Activated T-cell treated with anti-CD3 and anti-CD28 coated beads, Interleukin-2, amount 50 U/mL, for 72 hours (primary cell): ENCODE measurements at places on chromosomes 3 and 15. TPM values are rescaled to one million over a fixed set of nuclear protein-coding genes. Genes with fewer than 3 reads are reported as not detected.

GRCh38 chr3:85710490-85710889, 751.7 kb downstream of the CADM2 start:
- no peak for DNase-seq
- H3K36me3 ChIP-seq: no peaks in the 10 kb centered on the region
- no peak overlapping the region for H3K4me3 ChIP-seq
- H3K4me1 ChIP-seq: no peaks in the 10 kb centered on the region
- no peak overlapping the region for H3K27ac ChIP-seq

GRCh38 chr3:84522893-84523292, 435.9 kb upstream of the CADM2 start:
- no peaks in the 10 kb centered on the region for H3K36me3 ChIP-seq
- no peak for DNase-seq
- H3K4me1 ChIP-seq: no peaks in the 10 kb centered on the region

SLC2A2 gene
- not detected for total RNA-seq

DNA sequence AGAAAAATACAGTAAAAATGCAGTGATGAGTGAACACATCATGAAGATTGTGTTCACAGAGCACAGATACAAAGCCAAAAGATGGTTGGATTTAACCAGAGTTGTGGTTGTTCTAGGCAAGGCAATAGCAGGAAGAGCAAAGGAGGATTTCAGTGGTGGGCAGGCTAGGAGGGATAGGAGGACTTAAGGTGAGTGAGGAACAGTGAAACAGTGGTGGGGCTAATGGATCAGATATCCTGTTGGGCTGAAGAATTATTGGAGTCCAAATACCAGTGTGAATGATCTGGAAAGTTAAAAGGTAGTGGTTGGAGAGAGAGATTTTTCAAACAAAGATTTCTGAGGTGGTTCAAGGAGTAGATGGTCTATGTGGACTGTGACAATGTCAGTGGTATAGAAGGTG, 108.3 kb downstream of the B3GALNT1 start:
- no peak for DNase-seq
- no peak overlapping the region for H3K27ac ChIP-seq
- no peaks in the 10 kb centered on the region for H3K4me1 ChIP-seq
- H3K4me3 ChIP-seq: no peak overlapping the region

UROC1 gene
- not detected for total RNA-seq

DNA sequence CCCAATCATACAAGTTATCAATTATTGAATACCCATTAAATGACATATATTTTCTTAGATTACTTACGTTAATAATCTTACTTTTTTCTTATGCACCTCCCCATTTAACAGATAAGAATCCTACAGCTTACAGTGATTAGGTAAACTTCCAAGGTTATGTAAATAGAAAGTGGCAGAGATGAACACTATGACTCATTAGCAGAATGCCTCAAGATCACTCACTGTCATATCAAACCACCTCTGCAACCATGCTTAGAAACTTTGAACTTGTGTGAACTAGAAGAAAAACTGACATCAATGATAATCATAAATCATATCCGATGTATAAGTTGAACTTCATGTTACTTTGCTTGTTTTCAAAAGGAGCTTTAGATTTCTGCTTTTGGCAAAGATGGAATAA, 911.6 kb upstream of the ARPP21 start:
- H3K4me1 ChIP-seq: no peaks in the 10 kb centered on the region
- H3K27me3 ChIP-seq: peaks cover 7% of the 10 kb centered on the region
- DNase-seq: no peak
- H3K36me3 ChIP-seq: peaks cover 1% of the 10 kb centered on the region

DNA sequence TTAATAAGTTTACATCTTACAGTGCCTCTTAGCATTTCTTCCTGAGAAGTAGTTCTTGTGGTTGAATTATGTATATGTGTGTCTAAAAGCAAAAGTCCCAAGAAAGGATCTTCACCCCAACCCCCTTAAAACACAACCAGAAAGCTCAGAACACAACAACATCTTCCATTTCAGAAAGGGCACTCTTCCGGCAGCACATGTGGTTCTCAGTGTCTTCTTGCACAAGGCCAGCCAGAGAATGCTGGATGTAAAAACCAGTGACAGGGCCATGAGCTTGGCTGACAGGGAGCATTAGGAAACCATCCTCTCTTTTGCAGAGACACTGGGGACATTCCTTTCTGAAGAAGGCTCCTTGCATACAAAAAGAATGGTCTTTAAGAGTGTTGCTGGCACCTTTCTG, 45.0 kb downstream of the EEFSEC start:
- DNase-seq: no peak
- H3K27ac ChIP-seq: peak overlapping the region; percentile 45
- H3K27me3 ChIP-seq: no peaks in the 10 kb centered on the region
- peaks cover 6% of the 10 kb centered on the region for H3K36me3 ChIP-seq

BFSP2 gene
- not detected for total RNA-seq

ZDHHC19 gene
- not detected for total RNA-seq

DNA sequence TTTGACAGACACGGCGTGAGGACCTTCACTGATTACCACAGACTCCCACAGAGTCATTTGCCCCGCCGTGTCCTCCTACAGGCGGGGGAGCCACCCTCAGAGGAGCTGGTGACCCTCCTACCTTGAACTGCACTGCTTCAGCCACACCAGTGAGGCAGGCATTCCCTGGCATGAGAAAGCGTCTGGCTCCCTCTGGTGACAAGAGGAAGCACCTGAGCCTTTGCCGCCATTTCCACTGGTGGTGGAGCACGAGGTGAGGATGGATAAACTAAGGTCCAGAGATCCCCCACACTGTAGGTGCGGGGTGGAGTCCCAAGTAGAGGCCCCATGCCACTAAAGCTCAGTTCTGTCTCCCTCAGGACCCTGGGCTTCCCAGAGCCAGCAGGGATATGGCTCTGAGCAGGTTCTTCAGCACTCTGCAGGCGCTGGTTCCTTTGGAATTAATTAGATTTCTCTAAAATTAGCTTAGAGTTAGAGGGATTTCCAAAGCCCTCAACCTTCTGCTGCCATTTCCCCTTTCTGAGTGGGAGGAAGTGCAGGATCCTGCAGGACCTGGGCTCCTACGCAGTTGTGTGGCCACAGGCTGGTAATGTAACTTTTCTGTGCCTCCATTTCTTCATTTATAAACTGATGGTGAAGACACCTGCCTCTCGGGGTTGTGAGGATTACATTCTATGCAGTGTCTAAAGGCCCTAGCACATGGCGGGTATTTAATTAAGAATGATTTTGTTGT, 224.0 kb downstream of the SLCO3A1 start:
- no peaks in the 10 kb centered on the region for H3K27me3 ChIP-seq
- H3K4me1 ChIP-seq: peaks cover 25% of the 10 kb centered on the region
- no peak overlapping the region for H3K27ac ChIP-seq
- no peak overlapping the region for H3K4me3 ChIP-seq
- DNase-seq: peak; percentile 70

DNA sequence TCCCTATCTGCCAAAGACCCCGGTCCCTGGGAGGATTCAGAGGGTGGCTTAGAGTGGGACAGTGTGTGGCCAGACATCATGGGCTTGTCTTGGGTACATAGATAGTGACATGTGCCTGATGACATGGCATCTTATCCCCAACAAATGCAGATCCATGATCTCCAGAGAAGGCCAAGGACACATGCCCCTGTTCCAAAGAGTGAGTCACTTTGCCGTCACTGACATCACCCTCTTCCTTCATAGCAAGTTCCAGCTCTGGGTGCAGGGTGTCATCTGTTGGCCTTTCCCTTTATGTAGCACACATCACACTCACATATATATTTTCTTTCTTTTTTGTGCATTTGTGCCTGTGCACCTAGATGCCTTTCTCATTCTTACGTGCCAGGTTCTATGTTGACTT, 350.5 kb downstream of the LRTM1 start:
- H3K27ac ChIP-seq: no peak overlapping the region
- H3K4me1 ChIP-seq: no peaks in the 10 kb centered on the region
- H3K27me3 ChIP-seq: no peaks in the 10 kb centered on the region
- H3K36me3 ChIP-seq: no peaks in the 10 kb centered on the region
- DNase-seq: no peak

GRCh38 chr3:16741890-16742289, 136.7 kb upstream of the DAZL start:
- H3K27me3 ChIP-seq: peaks cover 24% of the 10 kb centered on the region
- peak; percentile 53 for DNase-seq
- peaks cover 2% of the 10 kb centered on the region for H3K36me3 ChIP-seq
- no peak overlapping the region for H3K4me3 ChIP-seq
- H3K4me1 ChIP-seq: peaks cover 20% of the 10 kb centered on the region

MANF gene
- total RNA-seq: 112 TPM

- H3K4me3 ChIP-seq: no peak overlapping the region
- H3K27ac ChIP-seq: no peak overlapping the region
- H3K36me3 ChIP-seq: peaks cover 22% of the 10 kb centered on the region
- DNase-seq: no peak
These were observed 9.4 kb downstream of the IMPG2 start for GRCh38 chr3:101310978-101311375.

DNA sequence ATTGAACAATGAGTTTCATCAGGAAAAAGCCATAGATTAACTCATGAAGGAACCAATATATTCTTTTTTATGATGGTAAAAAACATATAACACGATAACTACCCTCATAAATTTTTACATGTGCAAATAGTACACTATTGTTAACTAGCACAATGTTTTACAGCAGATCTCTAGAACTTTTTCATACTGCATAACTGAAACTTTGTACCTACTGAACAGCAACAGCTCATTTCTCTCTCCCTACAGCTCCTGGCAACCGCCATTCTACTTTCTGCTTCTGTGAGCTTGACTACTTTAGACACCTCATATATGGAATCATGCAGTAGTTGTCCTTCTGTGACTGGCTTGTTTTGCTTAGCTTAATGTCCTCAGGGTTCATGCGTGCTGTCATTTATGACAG, 235.4 kb downstream of the NFKBIZ start:
- H3K4me3 ChIP-seq: no peak overlapping the region
- peak; percentile 18 for DNase-seq

DNA sequence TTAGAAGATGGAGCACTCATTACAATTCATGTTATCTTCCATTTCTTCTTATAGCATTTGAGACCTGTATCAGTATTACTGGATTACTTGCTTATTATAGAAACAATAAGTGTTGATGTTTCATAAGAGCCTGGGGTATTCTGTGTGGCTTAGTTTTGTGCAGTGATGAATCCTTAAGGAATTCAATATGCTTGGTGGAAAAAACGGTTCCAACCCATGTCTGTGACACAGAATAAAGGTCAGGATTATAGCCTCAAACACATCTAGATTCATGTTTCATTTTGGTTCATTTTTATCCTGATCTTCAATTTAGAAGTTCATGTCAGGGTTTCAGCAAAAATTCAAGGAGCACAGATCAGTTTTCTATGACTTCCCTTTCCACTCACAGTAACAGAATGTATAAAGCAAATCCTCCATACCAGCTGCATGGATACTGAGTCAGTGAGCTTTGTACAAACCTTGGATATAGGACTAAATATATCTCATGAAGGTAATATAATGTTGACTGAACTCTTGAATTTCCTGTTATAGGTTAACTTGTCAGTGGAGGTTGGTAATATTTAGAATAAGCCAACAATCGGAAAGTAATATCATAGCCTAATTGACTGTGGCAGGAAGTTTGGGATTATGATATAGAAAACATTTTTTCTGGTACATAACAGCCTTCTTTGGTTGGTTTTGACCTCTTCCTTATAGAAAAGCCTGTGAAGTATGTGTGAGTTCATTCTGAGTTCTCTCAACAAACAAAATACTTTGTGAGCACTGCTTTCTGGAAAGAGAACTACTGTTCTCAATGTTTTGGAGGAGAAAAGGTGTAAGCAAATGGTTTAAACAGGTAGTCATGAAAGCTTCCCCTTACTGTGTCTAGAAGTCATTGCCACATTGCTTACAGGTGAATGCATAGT, 218.2 kb upstream of the TPM1 start:
- DNase-seq: no peak
- H3K4me3 ChIP-seq: no peak overlapping the region
- peaks cover 4% of the 10 kb centered on the region for H3K4me1 ChIP-seq
- H3K27ac ChIP-seq: no peak overlapping the region
- peaks cover 7% of the 10 kb centered on the region for H3K27me3 ChIP-seq
- no peaks in the 10 kb centered on the region for H3K36me3 ChIP-seq

- no peak for DNase-seq
- peak overlapping the region; percentile 43 for H3K4me3 ChIP-seq
- H3K27ac ChIP-seq: no peak overlapping the region
- no peaks in the 10 kb centered on the region for H3K27me3 ChIP-seq
These were observed 127.6 kb upstream of the MEF2A start for GRCh38 chr15:99438224-99438585.
